Stimulated activated CD4-positive, alpha-beta T cell treated with anti-CD3 and anti-CD28 coated beads, Interleukin-12 subunit alpha, Interleukin-12 subunit beta, amount 100 ng/mL, for 24 hours (primary cell): ENCODE measurements at places on chromosomes 7 and 10.

DNA sequence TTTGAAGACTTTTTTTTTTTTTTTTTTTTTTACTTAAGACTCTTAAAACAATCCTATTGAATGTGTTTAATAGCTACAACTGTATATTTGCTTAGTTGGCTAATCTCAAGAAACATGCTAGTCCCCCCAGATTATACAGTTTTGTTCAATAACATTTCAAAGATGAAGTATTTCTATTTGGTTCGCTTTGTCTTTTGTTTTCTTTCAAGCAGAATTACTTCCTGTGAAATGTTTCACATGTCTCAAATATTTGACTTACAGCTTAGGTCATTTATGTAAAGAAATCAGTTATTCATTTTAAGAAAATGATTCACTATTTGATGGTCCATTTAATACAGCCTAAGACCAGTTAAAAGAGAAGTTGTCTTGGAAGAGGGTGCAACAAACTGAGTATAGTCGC is 12.8 kb upstream of the LAMB1 start:
- DNase-seq = no peak

DNA sequence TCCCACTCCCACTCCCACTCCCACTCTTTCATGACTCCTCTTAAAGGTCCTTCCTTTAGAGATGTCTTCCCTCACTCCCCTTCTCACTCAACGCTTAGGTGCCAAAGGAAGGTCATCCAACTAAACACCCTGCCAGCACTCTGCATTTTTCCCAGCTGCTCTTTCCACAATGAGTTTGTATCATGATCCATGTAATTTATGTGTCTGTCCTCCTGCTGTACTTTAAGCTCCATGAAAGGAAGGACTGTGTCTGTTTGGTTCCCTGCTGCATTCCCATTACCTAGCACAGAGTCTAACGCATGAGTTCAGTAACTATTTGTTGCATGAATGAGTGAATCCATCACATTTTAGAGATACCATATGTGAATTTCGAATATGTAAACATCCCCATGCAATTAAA is 252.7 kb downstream of the KIF20B start:
- no peak for DNase-seq

- DNase-seq = no peak
Measured at GRCh38 chr10:13272164-13272571, 27.7 kb downstream of the PHYH start.

GRCh38 chr10:14611968-14612693 is 162.6 kb downstream of the FAM107B start:
- DNase-seq = no peak
